ENCODE measurements at places on chromosomes 1 and 21. TPM values are rescaled to one million over a fixed set of nuclear protein-coding genes. Genes with fewer than 3 reads are reported as not detected.

DNA sequence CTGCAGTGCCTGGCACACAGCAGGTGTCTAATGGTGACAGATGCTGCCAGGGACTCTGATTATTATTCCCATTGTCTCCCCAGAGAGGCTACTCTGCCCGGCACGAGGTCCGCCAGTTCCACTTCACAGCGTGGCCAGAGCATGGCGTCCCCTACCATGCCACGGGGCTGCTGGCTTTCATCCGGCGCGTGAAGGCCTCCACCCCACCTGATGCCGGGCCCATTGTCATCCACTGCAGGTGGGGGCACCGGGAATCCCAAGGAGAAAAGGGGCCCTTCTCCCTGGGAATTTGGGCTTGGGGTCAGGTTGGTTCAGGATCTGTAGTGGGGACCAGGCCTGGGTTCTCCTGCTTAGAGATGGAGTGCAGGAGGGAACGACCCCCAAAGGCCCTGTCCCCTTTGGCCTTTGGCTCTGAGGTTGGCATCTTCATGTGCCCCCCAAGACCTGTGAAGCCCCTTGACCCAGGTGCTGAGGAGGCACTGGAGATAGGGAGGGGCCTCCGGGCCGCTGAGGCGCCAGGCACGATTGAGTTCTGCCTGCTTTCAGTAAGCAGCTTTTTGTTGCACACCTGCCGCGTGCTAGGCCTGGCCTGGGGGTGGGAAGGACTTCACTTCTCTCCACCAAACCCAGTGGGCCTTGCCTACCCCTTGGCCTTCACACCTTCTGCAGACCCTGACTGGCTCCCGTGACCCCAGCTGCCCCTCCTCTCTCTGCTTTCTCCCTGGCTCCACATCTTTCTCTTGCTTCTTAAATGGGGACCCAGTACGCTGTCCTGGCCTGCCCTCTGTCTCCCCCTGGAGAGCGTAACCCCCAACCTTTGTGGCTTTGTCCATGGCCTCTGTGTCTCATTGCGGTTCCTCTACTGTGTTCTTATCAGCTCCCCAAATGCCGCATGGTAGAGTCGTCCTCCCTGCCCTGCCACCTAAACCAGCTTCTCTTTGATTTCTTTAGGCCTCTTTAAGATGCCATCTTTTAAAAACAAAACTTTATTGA is 76.4 kb downstream of the PTPRU start:
- no peaks in the 10 kb centered on the region for H3K27me3 ChIP-seq
- no peak overlapping the region for H3K4me3 ChIP-seq
- H3K27ac ChIP-seq, result no peak overlapping the region
- H3K4me1 ChIP-seq, result no peaks in the 10 kb centered on the region

DNA sequence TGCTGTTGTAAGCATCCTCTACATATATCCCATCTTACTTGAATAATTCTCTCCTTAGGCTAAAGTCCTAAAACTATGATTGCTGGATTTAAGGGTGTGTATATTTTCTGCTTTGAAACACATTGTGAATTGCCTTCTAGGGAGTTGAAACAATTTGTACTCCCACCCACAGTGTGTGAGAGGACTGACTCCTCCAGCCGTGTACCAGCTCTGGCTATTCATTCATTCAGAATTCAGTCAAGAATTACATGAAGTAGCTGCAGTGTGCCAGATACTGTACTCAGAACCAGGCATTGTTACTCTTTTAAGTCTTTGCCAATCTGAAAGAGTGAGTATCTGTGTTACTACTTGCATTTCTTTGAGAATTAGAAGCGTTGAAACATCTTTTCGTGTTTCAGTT is 135.0 kb downstream of the DHRS3 start:
- no peaks in the 10 kb centered on the region for H3K27me3 ChIP-seq
- no peak for DNase-seq
- no peak overlapping the region for H3K4me3 ChIP-seq
- peaks cover 40% of the 10 kb centered on the region for H3K4me1 ChIP-seq
- peaks cover 2% of the 10 kb centered on the region for H3K36me3 ChIP-seq
- no peak overlapping the region for H3K27ac ChIP-seq

Gene DRAXIN
- 0.05 TPM for total RNA-seq

Gene OR4F29
- not detected for total RNA-seq

DNA sequence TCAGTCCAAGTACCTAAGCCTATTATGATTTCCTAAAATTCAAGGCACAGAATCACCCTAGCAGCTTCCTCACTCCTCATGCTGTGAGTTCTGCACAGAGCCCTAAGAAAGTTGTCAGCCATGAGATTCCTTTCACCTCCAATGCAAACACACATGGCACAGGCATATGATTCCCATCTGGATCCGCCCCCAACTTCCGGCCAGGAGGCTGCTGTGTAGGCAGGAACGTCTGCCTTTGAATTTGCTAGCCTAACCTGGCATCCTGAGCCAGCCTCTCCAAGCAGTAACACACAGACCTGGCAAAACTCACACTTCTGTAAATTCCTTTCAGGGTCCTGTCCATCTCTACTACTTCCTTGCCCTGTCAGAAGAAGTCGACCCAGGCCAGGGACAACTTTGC is 521.1 kb upstream of the BEND5 start:
- no peak overlapping the region for H3K4me3 ChIP-seq
- no peaks in the 10 kb centered on the region for H3K27me3 ChIP-seq

DNA sequence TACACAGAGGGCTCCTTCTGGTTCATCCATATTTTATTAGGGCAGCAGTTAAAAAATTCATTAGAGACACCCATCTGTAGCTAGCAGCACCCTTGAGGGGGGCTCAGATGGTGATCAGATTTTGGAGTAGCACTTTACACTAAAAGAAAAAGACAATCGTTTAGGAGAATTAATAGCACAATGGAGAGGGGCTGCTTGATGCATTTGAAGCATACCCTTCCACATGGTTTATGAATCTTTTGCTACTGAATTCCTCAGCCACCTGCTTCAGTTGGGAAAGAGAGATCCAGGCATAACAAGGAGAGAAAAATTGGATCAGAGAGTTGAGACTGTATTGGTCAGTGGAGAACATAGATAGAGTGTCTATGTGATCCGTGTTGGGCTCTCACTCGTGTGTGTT is 54.4 kb downstream of the DISC1 start:
- H3K4me3 ChIP-seq, result no peak overlapping the region
- peaks cover 3% of the 10 kb centered on the region for H3K4me1 ChIP-seq
- no peaks in the 10 kb centered on the region for H3K27me3 ChIP-seq
- no peaks in the 10 kb centered on the region for H3K36me3 ChIP-seq
- no peak overlapping the region for H3K27ac ChIP-seq
- no peak for DNase-seq

GRCh38 chr1:232457595-232457994 is 172.3 kb downstream of the SIPA1L2 start:
- H3K27ac ChIP-seq, result no peak overlapping the region
- H3K4me3 ChIP-seq, result no peak overlapping the region
- H3K4me1 ChIP-seq, result peaks cover 18% of the 10 kb centered on the region
- no peaks in the 10 kb centered on the region for H3K27me3 ChIP-seq
- no peaks in the 10 kb centered on the region for H3K36me3 ChIP-seq
- DNase-seq, result no peak

DNA sequence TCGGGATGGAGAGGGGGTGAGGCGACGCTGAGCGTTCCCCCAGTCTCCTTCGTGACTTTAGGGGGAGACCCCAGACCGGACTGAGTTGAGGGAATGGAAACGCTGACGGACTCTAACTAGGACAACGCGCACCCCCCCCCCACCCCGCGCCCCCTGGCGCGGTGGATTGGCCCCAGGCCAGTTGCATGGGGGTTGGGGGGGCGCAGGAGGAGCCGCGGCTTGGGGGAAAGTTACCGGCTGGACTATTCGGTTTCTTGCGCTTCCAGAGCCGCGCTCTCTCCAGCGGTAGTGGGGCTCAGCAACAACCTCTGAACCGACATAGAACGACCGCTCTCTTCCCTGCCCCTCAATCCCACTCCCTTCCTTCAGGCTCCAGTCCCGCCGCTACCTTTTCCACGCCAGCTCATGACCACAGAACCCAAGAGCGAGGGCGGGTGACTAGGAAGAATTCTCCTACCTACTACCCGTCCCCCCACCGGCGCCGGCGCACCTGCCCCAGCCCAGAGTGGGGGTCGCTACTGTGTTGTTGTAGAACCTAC is 694 bp downstream of the ZBTB7B start:
- peaks cover 4% of the 10 kb centered on the region for H3K36me3 ChIP-seq
- no peaks in the 10 kb centered on the region for H3K27me3 ChIP-seq
- no peak for DNase-seq
- peak overlapping the region; percentile 98 for H3K4me3 ChIP-seq
- H3K27ac ChIP-seq, result peak overlapping the region; percentile 88
- peaks cover 39% of the 10 kb centered on the region for H3K4me1 ChIP-seq

- no peak for DNase-seq
- H3K4me1 ChIP-seq, result no peaks in the 10 kb centered on the region
- no peaks in the 10 kb centered on the region for H3K36me3 ChIP-seq
- no peaks in the 10 kb centered on the region for H3K27me3 ChIP-seq
- no peak overlapping the region for H3K27ac ChIP-seq
- no peak overlapping the region for H3K4me3 ChIP-seq
Measured at GRCh38 chr1:176602388-176603004, 139.5 kb downstream of the PAPPA2 start.

GRCh38 chr1:6257541-6258069 is 3.3 kb downstream of the GPR153 start:
- H3K4me3 ChIP-seq, result no peak overlapping the region
- no peaks in the 10 kb centered on the region for H3K27me3 ChIP-seq
- H3K4me1 ChIP-seq, result no peaks in the 10 kb centered on the region
- no peak for DNase-seq
- no peak overlapping the region for H3K27ac ChIP-seq
